Occipital lobe (tissue), 3 donors: ENCODE measurements at places on chromosomes 11 and 22. TPM values are rescaled to one million over a fixed set of nuclear protein-coding genes. Genes with fewer than 3 reads are reported as not detected.

DNA sequence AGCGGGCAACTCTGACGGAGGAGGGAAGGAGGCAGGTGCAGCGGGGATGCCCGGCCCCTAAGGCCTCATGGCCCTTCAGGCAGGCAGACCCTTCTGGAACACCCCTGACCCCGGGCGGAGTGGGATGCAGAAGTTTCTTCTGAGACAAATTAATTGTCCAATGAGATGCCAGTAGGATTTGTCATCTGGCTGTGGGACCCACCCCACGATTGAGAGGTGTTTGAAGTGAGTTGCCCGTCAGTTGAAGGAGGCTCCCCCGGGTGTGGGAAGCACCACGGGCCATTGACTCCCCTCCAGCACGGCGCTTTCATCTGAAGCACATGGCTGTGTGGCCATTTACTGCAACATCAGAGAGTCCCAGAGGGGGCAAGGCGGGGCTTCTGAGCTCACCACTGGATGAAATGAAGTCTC lies 527.8 kb downstream of the BRD1 start:
- no peak for DNase-seq

DNA sequence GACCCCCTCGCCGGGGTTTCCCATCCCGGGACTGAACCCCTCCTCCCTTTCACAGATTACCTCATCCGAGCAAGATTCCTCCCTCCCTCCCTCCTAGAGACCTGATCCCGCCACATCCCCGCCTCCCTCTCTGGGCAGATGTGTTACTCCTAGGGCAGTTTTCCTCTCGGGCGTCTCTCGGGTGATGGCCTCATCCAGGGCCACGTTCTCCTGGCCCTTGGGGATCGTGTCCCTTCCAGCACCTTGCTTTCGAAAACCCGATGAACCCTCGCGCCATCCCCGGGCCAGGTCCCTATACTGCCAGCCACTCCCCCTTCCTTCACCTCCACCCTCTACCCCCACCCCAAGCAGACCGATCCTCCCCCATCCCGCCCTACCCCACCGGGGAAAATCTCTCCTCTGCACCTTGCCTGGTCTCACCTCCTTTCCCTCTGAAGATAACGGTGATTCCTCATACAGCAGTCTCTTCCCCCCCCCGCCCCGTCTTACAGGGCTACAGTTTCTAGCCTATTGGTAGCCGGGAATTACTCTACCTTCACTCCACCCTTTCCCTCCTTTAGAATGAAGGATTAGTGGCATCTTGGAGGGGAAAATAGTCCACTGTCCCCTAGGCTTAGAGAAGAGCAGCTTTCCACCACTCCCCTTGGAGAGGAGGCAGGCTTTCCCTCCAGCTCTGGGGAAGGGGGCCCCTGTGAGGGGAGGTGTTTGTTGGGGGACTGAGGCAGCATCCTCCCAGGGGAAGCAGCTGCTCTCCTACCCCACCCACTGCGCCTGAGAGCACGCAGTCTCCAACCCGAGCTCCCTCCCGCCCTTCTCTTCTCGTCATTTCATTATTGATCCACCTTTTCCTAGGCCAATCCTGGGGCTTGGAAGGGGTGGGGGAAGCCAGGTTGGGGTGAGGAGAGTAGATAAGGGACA lies 1.2 kb downstream of the KMT2A start:
- no peak for DNase-seq

NXPE4 gene
- not detected for total RNA-seq

DNA sequence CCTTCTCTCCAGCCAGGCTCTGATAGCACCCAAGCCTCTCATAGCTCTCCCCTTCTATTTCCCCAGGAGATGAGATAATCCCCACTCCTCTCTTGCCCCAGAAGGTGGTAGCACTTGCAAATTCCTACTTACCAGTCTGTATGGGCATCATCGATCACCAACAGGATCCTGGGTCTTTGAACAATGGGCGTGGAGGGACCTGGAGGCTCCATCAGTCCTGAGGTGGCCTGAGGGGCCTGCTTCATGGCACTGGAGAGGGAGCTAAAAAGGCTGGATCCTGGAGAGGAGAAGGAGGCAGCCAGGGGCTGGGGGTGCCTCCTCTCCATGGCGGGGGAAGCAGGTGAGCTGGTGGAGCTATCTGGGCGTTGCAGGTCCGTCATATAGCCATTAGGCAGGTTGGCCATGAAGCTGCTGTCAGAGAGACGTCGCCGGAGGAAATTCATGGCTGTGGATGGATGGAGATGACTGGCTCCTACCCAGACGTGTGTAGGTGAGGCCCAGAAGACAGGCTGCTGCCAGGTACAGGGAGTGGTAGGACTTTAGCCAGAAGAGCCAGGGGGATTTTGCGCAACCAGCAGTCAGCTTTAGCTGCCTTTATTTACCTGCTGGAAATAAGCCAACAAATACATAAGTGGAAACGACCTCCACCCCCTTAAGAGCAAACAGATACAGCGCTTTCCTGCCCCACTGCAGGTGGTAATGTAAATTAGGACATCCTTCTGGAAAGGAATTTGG lies 51.8 kb downstream of the SYN3 start:
- DNase-seq: no peak

MYOD1 gene
- not detected for total RNA-seq

- no peak for DNase-seq
Measured at GRCh38 chr11:45149483-45150056, 3.1 kb downstream of the PRDM11 start.

BAIAP2L2 gene
- total RNA-seq: not detected

GRCh38 chr11:25941353-25941752 lies 390.6 kb upstream of the ANO3 start:
- no peak for DNase-seq

P2RY6 gene
- not detected for total RNA-seq

NPTXR gene
- total RNA-seq: 11.5 TPM

- DNase-seq: no peak
Measured at GRCh38 chr11:95148406-95148805, 58.8 kb downstream of the ENDOD1 start.

DNA sequence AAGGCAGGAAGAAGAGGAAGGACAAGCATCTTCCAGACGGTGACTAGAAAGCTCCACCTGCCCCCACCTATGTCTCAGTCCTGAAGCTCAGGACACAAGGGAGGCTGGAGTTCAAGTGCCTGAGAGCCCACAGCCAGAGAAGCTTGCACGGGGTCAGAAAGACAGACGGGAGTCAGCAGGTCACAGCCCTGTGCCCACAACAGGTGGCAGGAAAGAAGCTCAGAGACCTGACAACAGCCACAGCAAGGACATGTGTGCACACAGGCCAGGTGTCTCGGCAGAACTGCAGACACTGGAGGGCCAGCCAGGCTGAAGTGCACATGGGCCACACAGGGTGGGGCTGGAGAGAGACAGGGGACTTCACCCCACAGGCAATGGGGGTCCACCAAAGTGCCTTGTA lies 37.2 kb upstream of the MOB2 start:
- no peak for DNase-seq

- no peak for DNase-seq
Measured at GRCh38 chr11:64251016-64251752, at the start of gene PLCB3. PLCB3 (plus strand) TSS chr11:64251530; CDS start chr11:64251650, 120 bp downstream.

OR51I1 gene
- total RNA-seq: not detected

SYNGR1 gene
- total RNA-seq: 63.9 TPM

- DNase-seq: no peak
Measured at GRCh38 chr11:20670932-20671403, 1.6 kb downstream of the NELL1 start.

SUN2 gene
- 78.1 TPM for total RNA-seq

F2 gene
- total RNA-seq: 0.16 TPM
